Head of caudate nucleus (tissue), 42 donors: ENCODE measurements at places on chromosomes 2 and 18.
A peak's percentile ranks its signal among the peaks of the same experiment; 100 is the strongest.

DNA sequence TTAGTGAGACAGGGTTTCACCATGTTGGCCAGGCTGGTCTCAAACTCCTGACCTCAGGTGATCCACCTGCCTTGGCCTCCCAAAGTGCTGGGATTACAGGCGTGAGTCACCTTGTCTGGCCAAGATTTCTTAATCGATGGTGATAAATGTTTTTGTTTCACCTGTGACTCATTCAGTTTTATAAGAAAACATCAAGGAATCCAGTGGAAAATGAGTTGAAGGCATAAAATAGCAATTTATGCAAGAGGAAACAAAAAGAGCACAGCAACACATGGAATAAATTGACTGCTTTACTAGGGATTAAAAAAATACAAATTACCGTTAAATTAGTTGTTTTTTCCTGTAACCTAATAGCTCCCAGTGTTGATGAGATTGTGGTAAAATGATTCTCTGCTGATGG is 80.2 kb downstream of the CDK15 start:
- no peak for DNase-seq

DNA sequence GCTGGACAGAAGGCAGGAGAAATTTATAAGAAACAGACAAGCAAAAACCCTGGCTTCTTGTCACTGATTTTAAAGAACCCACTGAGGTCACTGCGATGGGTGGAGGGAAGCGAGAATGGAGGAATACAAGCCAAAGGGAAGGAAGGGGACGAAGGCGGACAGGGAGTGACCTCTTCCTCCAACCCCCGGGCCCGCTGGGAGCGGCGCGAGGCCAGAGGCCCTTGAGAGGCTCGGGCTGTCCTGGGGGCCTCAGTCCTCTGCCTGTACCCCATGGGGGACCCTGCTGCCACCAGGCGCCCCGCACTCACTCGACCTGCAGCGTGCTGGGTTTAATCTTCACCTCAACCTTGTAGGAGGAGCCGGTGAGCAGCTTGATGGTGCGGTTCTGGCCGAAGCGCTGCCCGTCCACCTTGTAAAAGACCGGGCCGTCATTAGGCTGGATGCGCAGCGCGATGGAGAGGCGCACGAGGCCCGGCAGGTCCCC is 793 bp downstream of the CNRIP1 start:
- peak; percentile 45 for DNase-seq

DNA sequence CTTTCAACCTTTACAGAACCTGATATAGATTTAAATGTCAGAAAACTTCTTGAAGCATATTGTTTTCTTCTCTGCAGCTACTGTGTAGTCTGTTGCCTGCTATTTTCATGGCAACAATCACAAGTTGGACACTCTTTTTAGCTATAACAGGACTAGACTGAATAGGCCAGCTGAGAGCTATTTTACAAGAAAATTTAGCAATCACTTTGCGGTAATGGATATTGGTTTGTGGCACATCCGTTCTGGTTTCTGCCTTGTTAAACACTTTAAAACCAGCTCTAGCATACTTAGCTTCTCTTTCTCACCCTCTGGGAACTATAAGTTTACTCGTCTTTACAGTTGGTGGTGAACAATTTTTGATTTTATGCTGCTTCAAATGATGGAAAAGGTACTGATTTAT is 125.7 kb downstream of the MAP2 start:
- no peak for DNase-seq

- no peak for DNase-seq
Observed at GRCh38 chr2:226791056-226791486, 8.5 kb downstream of the IRS1 start.

DNA sequence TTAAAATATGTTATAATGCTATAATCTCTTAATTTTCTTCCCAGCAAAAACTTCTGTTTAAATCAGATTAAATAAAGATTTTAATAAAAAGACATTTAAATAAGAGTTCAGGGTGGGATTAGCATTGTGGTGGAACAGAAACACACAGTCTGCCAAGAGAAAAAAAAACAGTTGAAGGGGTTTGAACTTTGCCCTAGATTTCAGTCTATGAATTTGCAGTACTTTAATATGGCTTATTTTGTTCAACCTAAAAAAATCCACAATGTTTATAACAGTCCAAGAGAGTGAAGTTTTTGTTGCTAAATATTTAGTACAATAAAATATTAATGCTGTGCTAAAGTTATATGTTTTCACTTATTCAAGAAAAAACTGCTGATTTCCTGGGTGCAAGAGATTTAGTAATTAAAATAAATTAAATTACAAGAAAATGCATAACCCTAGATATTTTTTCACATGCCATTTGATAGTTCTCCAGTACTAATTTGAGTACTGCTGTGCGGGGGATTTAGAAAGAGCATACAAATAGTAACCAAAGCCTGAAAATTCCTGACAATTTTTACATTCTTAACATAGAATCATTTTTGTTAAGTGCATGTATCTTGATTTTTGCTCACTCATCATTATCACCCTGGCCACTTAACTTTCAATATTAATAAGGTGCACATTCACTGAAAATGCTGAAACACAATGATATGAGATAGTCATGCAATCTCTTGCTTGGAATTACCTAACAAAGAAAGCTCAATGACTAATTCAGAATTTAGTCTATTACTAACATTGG is 52.6 kb downstream of the SLC40A1 start:
- DNase-seq = no peak

DNA sequence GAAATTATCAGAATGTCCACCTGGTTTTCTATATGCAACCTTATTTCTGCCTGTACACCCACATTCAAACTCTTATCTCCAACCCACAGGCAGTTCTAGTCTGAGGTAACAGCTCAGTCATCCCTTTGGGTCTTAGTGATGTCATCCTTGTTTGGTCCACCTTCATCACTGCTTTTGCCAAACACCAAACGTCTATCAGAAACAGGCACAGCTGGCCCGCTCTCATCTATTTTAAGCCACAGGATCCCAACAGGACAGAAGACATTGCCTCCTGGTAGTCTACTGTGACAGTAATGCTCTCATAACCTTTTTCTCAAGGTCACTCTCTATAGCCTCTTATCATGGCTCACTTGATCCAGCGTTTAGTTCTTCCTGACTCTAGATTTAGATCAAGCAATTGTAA is 99.0 kb upstream of the CHAC2 start:
- DNase-seq = no peak

DNA sequence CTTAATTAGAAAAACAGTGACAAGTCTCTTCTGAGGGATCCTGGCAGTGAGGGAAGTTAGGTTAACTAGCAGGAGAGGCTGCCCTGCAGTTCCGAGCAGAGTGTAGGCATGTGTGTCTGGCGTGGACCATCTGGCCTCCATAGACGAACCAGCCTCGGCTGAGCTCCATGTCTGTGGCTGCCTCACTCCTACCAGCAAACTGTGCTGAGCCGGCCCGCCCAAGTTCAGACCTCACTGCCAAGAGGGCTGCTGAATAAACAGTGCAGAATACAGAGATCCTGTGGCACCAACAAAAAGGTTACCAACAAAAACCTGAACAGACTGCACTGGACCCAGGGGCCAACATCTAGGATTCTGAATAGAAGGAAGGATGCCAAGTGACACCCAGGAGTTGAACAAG is 27.3 kb downstream of the INO80C start:
- DNase-seq = no peak

DNA sequence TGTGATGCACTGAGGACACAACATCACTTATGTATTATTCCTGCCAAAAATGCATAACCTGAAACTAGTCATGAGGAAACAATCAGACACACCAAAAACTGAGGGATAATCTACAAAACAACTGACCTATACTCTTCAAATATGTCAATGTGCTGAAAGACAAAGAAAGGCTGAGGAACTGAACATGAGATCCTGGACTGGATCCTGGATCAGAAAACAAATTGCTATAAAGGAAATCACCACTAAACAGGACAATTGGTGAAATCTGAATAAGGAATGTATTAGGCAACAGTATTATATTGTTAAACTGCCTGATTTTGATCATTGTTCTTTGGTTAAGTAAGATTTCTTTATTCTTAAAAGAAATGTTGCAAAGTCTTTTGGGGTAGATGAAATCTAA is 28.8 kb downstream of the CUL3 start:
- DNase-seq = no peak

- DNase-seq = no peak
Observed at GRCh38 chr2:39469807-39470206, 32.7 kb upstream of the MAP4K3 start.

DNA sequence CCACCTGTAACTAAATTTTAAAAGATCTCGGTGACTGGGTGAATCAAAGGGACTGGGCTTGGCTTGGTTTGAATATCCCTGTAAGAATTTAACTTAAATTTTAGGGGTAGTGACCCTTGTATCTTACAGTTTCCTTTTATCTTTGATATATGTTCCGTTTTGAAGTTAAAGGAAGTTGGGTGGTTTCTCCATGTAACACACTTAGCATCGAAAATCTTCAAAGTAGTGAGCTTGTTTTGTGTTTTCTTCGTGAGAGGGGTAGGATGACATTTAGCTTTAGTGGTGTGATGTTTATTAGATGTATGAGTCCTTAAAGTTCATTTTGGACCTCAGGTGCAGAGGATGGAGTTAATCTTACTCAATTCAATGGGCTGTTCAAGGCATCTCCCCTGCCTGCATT is 1.6 kb downstream of the WDR7 start:
- DNase-seq = no peak

GRCh38 chr18:48884771-48885170 is 66.0 kb downstream of the SMAD7 start:
- DNase-seq = no peak

GRCh38 chr2:187338679-187339121 is 109.4 kb downstream of the CALCRL start:
- no peak for DNase-seq

DNA sequence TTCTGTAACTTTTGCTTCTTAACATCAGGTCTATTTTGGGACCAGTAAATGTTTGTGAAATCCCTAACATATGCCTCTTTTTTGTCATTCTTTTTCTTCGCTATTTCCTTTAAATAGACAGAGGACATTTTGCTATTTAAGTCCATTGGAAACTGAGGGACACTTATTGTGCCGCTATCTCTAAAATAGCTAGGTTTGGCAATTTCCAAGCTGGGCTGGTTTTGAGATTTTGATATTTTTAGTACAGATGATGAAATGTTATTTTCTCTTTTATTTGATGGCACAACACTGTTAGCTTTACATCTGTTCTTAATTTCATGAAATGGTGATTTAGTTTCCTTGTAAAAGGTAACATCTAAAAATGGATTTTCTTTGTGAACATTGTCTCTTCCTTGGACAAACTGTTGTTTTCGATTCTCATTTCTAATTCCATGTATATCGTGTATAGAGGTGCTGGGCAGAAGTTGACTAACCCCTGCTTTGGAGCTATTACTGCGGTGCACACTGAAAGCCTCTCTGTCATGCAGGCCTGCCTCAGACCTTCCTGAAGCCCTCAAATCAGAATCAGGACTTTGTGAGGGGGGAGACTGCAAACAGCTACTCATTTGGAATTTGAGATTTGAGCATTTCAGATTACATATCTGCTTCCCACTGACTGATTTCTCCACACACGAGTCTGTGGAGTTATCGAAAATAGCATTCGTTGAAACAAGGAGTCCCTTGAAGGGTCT is 594 bp downstream of the RAD51AP2 start:
- no peak for DNase-seq

DNA sequence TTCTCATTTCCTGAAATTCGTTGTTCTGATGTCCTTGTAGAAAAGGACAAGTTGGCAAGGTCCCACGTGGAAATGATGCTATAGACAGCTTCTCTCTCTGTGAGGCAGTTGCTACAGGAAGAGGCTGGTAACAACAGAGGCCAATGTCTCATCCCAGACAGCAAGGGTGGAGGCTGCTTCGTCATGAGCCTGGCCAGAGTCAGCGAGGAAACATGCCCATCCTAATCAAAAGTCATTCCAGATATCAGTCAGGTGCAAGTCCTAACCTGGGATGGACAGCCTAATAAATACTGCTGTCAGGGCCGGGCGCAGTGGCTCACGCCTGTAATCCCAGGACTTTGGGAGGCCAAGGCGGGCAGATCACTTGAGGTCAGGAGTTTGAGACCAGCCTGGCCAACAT is 6.4 kb upstream of the SMAD7 start:
- DNase-seq = no peak

GRCh38 chr2:50346629-50347357 is 685.1 kb downstream of the NRXN1 start:
- DNase-seq = no peak

DNA sequence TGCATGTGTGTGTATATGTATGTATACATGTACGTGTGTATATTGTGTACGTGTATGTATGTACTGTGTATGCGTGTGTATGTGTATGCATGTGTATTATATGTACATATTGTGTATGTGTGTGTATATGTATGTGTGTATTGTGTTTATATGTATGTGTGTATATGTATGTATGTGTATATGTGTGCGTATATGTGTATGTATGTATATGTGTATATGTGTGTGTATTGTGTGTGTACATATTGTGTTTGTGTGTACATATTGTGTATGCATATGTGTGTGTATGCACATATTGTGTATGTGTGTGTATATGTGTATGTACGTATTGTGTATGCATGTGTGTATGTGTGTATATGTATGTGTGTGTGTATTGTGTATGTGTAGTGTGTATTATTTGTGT is 15.6 kb upstream of the NEU4 start:
- DNase-seq = no peak

DNA sequence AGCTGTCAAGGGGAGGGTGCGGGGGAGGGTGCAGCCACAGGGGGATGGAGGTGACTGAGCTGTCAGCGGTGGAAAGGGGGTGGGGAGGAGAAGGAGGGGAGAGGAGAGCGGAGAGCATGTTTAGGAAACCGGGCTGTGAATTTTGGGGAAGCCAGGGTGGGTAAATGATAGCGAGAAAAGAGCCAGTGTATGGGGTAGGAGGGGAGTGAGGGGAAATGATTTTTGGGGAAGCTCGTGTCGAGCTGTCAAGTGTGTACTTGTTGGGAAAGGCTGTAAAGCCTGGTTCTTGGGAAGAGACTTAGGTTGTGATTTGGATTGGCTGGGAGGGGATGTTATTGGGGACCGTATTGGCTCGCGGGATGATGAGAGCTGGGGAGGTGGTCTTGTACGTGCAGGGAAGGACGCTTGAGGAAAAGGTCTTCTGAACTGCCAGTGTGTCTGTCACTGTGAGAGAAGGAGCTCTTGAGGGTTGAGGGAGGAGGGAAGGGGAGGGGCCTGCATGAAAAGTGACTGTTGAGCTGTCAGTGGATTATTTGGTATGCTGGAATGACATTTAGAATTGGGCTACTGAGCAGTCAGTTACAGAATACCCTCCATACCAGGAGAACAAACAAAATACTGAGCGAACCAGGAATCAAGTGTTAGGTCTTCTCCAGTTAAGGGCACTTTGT is 1.0 kb downstream of the UBR3 start:
- DNase-seq = peak; percentile 83

DNA sequence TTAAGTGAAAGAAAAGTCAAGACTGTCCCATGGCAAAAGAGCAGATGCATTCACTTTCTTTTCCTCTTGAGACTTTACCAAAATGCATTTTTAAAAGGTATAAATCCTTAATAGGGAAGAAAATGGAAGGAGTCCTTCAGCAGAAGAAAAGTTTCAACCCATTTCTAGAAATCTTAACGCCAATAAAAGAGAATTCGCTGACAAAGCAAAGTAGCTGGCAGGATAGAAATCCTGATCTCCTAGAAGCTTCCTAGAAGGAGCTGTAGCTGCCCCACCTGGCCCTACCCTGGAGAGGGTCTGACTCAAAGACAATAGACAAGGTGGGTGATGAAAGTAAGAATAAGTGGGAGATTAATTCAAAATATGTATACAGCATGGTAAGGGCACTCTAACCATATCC is 144.9 kb upstream of the PKDCC start:
- no peak for DNase-seq
